Thoracic aorta (tissue), 2 donors: ENCODE measurements at places on chromosomes 1 and 21.

- DNase-seq = no peak
These were observed 4.6 kb downstream of the LPGAT1 start for GRCh38 chr1:211825980-211826379.

- peak; percentile 50 for DNase-seq
These were observed 42.5 kb upstream of the TMEM125 start for GRCh38 chr1:43227143-43227764.

DNA sequence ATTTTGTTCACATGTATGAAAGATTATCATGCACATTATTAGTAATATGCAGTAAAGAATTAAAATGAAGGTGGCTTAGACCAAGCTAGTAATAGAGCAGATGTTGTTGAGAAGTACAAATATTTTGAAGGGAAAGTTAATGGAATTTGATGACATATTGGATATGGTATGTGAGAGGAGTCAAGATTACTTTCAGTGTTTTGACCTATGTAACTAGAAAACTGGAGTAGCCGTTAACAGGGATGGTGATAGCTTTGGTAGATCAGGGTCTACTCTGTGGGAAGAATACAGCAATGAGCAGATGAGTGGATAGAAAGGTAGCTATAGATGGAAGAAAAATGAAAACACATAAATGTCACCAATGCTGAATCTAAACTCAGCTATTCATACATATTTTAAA is 163.2 kb upstream of the LRRC7 start:
- no peak for DNase-seq

- no peak for DNase-seq
These were observed 73.7 kb downstream of the LAMC1 start for GRCh38 chr1:183096894-183097293.

DNA sequence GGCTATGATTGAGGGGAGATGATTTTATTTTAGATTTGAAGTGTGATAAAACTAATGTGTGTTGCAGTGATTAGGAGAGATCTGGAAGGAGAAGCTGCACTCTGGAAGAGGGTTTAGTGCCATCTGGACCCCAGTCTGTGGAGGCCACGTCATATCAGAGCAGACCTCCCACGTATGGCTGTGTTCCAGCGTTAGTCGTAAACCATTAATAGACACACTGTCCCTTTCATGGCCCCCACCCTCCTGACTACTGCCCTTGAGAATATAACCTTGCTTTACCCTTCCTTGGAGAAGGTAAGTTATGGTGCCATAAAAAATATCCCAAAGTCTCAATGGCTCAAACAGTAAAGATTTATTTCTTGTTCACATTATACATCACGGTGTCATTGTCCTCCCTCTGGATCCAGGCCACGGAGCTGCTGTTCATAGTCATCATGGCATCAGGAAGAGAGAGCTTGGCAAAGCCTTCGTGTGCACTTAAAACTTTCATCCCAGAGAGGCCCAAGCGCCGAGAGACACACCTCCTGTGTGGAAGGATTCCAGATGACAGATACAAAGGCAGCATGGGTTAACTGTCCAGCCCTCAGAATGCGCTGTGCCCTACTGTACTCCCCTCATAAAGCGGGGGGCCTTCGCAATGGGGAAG is 33.2 kb downstream of the RHOU start:
- DNase-seq = no peak

- DNase-seq = no peak
These were observed 12.9 kb upstream of the EPHA2 start for GRCh38 chr1:16168622-16169360.

GRCh38 chr1:68454534-68454933 is 4.8 kb upstream of the RPE65 start:
- no peak for DNase-seq

DNA sequence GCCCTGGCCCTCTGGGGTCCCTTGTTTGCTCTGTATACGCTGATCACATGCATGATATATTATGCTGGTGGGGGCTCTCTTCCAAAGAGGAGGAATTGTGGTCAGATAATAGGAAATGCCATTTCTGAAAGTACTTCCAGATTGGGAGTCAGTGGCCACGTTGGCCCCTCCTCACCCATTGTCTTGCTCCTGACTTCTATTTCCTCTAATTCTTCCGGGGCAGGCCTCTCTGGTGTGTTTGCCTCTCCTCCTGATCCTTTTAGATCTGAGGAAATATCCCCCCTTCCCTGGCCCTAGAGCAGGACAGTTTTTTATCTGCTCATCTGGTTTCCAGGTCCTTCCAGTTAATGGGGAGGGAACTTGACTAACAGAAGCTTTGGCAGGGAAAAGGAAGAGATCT is 2.9 kb downstream of the VANGL2 start:
- no peak for DNase-seq

GRCh38 chr1:19190468-19190867 is 19.6 kb downstream of the UBR4 start:
- DNase-seq = no peak

- DNase-seq = no peak
These were observed 1.7 kb upstream of the PBX1 start for GRCh38 chr1:164557270-164557669.

DNA sequence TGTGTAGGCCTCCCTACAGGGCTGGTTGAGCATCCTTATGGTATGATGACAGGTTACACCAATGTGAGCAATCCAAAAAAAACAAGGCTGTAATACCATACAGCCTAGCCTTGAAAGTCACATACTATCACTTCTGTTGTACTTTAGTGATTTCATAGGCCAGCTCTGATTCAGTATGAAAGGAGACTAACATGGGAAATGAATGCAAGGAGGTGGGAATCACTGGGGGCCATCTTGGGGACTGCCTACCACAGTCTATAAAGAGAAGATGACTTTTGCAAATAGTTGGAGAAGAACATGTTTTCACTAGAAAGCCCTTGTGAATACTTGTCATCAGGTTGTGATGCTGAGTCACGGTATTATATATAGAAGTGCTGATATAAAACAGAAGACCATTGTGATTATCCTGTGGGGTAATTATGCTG is 270.7 kb downstream of the S1PR1 start:
- no peak for DNase-seq

DNA sequence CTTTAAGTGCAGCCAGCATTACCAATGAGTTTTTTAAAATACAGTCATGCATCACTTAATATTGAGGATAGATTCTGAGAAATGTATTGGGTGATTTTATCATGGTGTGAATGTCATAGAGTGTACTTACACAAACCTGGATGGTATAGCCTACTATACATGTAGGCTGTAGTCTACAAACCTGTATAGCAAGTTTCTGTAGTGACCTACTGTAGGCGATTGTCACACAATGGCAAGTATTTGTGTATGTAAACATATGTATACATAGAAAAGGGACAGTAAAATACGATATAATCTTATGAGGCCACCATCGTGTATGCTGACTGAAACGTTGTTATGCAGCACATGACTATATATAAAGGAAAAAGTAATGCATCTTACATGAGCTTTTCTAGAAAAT is 48.2 kb downstream of the RPE65 start:
- DNase-seq = no peak

GRCh38 chr1:86153836-86154235 is 2.7 kb downstream of the COL24A1 start:
- DNase-seq = no peak

DNA sequence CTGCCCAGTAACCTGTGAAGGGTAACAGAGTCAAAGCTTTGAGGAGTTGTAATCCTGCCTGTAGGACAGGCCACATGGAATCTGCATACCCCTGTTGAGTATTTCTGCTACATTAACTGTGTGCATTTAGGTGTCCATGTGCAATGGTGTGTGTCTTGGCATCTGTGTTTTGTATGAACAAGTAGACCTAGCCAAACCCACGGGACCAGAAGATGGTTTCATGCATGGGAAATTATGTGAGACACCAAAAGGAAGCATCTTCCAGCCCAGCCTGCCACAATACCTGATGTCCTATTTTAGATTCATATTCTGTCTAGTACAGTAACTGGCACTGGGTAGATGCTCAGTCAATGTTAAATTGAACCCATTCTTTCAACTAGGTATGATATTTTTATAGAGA is 70.8 kb upstream of the KCND3 start:
- DNase-seq = no peak

GRCh38 chr1:184533049-184533448 is 146.2 kb downstream of the C1orf21 start:
- DNase-seq = no peak

- no peak for DNase-seq
These were observed 205.8 kb upstream of the EDN2 start for GRCh38 chr1:41690331-41690730.

GRCh38 chr1:110185181-110185580 is 24.9 kb upstream of the KCNC4 start:
- no peak for DNase-seq

DNA sequence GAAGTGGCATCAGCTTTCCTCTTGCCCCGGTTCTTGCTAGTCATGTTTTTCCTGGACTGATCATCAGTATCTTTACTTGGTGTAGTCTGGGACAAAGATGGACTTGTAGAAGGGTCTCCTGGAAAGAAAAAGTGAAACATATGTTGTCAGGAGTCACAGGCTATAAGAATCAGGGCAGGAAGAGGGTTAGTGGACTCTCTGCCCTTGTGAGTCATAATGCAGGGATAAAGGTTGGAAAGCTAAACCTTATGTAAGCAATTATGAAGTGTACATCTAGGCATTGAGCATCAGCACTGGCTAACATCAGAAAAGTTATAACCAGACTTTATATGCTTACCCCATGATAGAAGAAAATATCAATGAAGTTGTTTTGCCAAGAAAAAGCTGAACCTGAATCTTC is 51.2 kb downstream of the XKR8 start:
- no peak for DNase-seq
